ENCODE measurements at places on chromosomes 1 and 21.

DNA sequence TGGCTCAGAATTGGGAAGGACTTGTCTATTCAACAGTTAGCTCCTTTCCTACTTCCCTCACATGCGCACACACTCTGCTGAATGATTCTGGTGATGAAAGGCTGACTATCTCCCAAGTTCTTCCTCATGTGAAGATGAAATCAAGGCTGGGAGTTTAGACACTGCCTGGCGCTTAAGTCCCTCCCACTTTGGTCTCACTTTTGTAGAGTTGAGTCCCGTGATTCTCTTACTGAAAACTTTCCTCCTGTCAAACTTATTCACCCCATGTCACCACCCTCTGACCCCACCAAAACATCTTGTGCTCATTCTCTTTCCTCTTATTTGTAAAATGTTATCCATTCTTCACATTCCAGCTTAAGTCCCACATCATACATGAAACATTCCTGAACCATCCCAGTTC lies 8.4 kb upstream of the MRPS6 start:
- DNase-seq: no peak

DNA sequence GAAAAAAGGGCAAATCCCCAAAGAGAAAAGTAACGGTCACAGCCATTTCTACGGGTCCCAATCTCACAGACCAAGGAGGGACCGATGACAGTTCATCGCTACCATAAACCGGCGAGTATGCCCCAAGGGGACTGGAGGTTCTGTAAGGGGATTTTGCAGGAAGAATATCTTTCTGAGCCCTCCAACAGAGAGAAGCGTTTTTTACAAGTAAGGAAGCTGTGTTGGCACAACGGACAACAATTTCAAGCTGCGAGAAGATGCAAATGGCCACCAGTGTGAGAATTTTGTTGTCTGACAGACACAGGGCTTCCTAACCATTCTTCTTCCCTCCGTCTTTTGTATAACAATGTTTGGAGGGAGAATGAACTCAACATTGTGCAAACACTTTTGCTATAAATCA lies 1043.1 kb downstream of the ADGRL2 start:
- no peak for DNase-seq

DNA sequence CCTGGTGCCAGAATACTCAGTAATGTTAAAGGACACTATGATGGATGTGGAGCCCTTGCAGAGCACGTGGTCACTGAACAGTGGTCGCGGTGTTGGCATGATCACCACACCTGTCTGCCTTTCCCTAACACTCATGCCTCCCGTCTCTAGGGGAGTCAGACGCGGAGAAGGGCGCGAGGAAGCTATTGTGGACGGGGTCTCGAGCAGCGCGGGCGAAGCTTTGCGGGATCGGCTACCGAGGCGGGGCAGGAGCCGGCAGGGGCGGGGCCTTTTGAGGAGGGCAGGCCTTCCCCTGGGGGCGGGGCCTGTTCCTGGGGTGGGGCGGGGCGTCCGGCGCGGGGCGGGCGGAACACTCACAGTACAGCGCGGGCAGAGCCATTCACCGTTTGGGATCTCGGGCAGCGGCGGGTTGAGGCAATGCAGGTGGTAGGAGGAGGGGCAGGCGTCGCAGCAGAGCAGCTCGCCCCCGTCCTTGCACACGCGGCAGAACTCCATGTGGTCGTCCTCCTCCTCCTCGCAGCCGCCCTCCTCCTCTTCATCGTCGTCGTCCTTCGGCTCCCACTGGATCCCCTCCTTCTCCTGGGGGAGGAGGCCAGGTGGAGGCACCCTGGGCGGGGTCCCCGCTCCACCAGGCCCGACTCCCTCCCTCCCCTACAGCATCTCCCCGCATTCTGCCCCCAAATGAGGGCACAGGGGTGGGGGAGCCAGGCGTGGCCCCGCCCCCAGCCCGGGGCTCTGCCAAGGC lies 31.5 kb downstream of the CHD5 start:
- peak; percentile 85 for DNase-seq

- peak; percentile 50 for DNase-seq
These were observed 9.9 kb downstream of the TOR1AIP2 start for GRCh38 chr1:179867493-179868330.

DNA sequence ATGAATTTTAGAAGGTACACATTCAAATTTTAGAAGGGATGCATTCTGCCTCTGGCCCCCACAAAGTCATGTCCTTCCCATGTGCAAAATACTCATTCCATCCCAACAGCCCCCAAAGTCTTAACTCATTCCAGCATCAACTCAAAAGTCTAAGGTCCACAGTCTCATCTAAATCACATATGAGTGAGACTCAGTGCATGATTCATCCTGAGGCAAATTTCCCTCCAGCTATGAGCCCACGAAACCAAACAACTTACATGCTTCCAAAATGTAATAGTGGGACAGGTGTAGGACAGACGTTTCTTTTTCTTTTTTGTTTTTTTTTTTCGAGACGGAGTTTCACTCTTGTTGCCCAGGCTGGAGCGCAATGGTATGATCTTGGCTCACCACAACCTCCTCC lies 12.5 kb upstream of the WNT2B start:
- peak; percentile 29 for DNase-seq

DNA sequence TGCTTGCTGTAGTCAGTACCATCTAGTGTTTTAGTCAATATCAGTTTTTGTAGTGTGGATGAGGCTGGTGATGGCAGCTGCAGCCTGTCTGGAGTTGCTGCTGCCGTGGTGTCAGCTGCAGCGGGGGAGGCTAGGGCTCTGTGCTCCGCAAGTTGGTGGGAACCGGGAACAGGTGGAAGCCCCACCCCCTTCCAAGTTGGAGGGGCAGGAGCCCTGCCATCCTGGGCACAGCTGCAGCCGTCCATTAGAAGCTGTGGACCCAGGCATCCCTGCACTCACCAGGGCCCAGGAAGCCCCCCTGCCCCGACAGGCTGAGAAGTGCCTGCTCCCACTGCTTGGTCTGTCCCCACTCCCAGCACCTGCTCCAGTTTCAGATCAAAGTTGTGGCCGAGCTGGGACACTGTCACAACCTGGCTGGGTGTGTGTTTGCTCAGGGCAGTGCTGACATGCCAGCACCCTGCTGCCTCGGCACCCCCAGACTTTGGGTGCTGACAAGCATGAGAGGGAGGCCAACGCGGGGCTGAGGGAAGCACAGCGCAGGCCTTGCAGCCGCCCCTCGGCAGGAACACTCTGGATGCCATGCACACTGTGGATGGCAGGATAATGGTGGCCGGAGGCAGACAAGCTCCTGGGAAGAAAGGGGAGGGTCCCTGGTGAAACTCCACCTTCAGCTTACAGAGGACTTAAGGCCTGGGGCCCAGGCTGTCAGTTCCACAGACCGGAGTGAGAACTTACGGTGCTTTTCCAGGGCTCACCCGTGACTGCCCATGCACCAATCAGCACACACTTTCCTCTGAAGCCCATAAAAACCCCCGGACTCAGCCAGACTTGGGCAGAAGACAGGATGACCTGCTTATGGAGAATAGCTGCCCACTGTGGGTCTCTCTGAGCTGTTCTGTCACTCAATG lies 86.9 kb downstream of the ADARB1 start:
- no peak for DNase-seq

DNA sequence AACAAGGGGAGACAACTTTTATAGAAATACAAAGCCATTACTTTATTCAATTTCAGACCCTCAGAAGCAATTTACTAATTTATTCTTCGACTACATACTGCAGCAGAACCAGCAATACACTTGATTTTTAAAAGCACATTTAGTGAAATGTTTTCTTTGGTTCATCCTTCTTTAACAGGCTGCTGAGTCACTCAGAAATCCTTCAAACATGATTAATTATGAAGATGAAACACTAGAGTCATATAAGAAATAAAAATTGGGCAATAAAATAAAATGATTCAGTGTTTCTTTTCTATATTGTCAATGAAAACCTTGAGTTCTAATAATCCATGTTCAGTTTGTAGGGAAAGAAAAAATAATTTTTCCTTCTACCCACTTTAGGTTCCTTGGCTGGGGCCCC lies 47.0 kb downstream of the CHML start:
- DNase-seq: peak; percentile 74

DNA sequence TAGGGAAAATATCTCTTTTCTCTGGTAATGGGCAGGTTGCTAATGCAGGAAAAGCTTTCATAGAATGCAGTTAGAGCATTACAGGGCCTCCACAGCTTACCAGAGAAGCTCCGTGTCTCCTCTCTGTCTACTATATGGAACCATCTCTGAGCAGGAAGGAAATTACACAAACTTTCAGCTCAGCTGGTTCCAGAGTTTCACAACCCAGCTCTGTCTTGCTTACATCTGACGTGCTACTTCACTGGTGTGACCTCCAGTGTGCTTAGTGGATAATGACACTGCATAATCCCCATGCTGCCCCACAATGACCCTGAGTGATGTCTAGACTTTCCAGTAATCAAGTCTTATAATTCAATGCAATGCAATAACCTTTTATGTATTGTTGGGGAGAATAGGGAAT lies 4.3 kb upstream of the FGGY start:
- DNase-seq: peak; percentile 28

- DNase-seq: no peak
These were observed 85.7 kb downstream of the DMRTB1 start for GRCh38 chr1:53544728-53545515.

DNA sequence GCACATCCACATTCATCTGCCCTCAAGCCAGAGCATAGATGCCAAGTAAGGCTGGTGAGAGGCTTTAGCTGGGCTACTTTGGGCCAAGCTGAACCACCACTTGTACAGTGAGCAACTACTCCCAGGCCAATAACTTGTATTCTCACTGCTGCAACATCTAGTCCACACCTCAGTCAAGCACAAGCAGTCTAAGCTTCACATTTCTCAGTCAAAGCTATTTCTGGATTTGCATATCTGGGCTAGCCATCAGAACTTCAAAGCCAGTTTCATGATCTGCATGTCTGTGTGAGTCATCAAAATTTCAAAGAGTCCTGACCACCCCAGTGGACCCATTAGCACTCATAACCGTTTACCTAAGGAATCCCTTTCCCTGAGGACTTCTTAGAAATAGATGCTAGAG lies 77.7 kb upstream of the DIRAS3 start:
- no peak for DNase-seq

DNA sequence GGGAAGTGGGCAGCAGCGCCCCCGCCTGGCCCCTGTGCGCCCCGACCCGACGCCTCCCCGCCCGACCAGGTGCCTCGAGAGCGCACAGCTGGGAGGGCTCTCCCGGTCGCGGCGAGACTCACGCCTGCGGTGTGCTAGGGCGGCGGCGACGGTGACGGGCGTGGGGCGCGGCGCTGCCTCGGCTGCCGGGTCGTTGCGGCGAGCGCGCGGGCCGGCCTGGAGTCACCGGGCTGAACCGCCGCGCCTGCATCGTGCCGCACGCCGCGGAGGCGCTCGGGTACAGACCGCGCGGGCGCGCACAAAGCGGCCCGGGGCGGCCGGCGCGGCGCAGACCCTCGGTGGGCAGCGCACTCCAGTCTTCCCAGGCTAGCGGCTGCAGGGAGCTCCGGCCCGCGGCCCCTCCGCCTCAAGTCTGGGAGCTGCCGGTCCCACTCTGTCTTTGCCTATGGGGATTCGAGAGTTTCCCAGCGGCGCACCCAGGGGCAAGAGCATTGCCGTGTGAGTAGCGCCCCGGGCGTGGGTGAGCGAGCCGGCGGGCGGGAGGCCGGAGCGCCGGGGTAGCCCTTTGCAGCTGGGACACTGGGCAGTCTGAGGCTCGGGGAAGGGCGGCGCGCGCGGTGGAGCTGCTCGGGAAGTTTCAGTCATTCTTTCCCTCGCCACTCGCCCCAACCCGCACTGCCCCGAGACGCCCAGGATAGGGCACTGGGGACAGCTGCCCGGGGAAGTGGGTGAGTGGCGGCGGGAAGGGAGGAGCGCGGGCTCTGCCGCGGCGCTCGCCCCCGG lies at the start of gene SLC35F3:
Gene SLC35F3, plus strand, starts transcription at position 44 of the 783 bp plus-strand sequence.
- DNase-seq: peak; percentile 84

DNA sequence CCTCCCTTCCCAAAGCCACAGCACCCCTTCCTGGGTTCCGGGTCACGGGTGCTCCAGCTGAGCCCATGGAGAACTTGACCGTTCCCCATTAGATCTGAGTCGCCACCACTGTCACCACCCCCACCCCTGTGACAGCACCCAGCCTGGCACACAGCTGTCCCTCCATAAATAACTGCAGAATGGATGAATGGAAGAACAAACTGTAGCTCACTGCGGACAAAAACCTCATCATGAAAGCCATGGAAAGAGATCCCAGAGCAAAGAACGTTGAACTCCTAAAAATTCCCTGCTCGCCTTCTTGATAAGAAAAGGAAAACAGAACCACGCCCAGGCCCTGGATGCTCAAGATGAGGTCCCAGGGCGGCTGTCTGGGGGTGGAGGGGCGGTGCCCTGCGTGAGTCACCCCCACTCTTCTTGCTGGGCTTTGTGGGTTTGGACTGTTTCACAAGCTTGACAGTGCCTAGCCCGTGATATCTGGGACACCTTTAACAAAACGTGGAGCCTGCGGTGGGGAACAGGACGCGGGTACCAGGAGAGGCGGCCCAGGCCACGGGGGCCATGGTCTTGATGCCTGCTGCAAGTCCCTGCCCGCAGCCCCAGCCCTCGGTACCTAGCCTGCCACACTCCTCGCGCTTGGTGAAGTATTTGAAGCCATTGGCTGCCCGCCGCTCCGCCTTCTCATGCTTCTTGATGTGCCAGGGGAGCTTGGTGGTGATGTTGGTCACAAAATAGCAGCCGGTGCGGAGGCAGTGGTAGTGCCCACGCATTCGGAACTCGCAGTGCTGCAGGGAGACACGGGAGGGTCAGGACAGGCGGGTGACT lies 151.9 kb downstream of the CASZ1 start:
- peak; percentile 78 for DNase-seq

DNA sequence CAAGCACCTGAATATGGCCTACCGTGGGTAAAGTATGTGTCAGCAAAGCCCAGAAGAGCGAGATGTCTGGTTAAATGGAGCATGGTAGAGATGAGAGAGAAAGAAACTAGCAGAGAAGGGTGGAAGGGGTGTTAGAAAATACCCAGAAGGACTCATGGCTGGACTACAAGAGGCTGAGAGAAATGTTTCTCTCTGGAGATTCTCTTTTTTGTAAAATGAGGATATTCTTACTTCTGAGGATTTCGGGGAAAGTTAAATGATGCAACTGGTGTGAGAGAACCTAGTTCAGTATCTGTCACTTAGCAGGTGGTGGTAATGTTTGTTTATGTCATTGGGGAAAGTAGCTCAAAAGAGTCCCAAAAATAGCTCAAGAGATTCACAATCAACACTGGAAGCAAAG lies 7.2 kb upstream of the EPS15 start:
- DNase-seq: no peak

DNA sequence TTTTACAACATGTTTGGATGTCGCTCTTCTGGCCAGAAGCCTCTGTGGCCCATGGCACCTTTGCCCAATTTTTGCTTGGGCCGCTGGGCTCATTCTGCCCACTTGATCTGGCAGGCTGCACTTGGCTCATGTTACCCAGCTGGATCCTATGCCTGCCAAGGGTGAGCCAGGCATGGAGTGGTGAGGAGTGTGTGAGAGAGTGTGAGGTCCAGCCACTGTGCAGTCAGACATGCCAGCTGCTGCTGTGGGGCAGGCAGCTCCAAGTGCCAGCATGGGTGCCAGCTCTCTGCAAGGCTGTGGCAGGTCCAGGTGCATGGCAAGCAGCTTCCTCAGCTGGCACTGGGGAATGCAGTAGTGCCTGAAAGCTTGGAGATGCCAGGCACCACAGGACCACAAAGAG lies 71.0 kb downstream of the EBNA1BP2 start:
- no peak for DNase-seq

GRCh38 chr1:177181280-177181630 lies 10.5 kb downstream of the BRINP2 start:
- DNase-seq: no peak

All from epithelial cell of esophagus (primary cell).